ENCODE measurements at places on chromosomes 7 and 10.

GRCh38 chr7:123538189-123538714, 3.9 kb upstream of the IQUB start:
- DNase-seq: peak; percentile 80

DNA sequence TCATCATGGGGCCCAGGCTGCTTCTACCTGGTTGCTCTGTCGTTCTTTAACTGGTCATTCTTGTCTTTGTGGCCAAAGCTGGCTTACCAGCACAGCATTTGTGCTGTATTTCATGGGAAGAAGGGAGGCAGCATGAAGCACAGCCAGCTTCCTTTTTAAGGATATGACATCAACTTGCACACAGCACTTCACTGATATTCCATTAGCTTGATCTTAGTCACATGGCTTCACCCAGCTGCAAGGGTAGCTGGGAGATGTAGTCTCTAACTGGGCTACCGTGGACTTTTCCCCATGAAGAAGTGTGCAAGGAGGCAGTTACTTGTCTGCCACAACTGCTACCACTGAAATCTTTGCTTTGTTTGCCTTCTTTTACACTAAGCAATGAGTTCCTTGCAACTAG, 525.2 kb downstream of the LRMDA start:
- DNase-seq: no peak

- DNase-seq: no peak
These were observed 51.2 kb downstream of the PRKAG2 start for GRCh38 chr7:151825721-151826120.

DNA sequence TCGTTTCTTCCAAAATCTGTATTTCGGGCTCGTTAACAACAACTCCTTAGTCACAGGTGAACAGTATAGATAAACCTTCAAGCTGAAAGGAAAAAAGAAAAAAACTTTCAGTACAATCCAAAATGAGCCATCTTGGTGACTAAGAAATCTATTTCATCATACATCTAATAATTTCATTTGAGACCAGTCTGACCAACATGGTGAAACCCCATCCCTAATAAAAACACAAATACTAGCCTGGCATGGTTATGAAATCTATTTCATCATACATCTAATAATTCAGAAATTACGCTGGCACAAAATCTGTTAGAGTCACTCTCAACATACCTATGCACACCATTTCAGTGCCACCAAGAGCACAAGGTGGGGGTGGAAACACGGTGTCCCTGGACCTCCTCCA, 8.8 kb downstream of the DCLRE1C start:
- no peak for DNase-seq

Measured in foreskin keratinocyte (primary cell).